Choroid plexus epithelial cell (primary cell): ENCODE measurements at places on chromosomes 12 and 14.

- DNase-seq = no peak
Measured at GRCh38 chr14:103867523-103867953, 20.2 kb upstream of the PPP1R13B start.

DNA sequence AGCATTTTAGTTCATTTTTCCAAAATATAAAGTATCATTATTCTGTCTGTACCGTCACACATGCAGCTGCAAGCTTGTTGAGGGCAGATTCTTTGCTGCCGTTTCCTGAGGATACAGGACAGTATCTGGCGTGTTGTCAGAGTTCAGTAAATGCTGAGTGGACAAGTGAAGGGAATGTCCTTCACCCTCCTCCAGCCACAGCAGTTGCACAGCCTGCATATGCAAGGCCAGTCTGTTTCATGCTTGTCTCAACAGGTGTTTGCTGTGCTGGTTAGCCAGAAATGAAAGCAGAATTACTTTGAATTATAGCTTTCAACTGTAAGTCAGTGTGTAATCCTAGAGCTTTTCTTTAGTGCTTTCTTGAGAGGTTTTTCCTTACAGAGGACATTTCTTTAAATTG, 36.5 kb downstream of the TDP1 start:
- no peak for DNase-seq

GRCh38 chr12:57135527-57136326, 7.4 kb downstream of the LRP1 start:
- peak; percentile 36 for DNase-seq

GRCh38 chr12:51521554-51522276, 69.3 kb upstream of the SCN8A start:
- peak; percentile 40 for DNase-seq

- DNase-seq = no peak
Measured at GRCh38 chr12:40168868-40169267, 55.9 kb upstream of the LRRK2 start.
